ENCODE measurements at places on chromosomes 6 and 20.

GRCh38 chr20:34079818-34080217 is 32.2 kb downstream of the EIF2S2 start:
- DNase-seq: no peak

DNA sequence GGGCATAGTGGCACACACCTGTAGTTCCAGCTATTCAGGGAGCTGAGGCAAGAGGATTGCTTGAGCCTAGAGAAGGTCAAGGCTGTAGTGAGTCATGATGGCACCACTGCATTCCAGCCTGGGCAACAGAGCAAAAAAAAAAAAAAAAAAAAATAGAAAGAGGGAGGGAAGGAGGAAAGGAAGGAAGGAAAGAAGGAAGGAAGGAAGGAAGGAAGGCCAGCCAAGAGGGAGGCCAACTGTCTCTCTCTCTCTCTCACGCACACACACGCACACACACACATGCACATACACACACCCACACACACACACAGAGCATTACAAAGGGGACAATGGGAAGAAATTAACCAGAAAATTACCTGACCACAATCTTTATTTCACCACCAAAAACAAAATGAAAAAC is 50.6 kb upstream of the COL9A1 start:
- no peak for DNase-seq

DNA sequence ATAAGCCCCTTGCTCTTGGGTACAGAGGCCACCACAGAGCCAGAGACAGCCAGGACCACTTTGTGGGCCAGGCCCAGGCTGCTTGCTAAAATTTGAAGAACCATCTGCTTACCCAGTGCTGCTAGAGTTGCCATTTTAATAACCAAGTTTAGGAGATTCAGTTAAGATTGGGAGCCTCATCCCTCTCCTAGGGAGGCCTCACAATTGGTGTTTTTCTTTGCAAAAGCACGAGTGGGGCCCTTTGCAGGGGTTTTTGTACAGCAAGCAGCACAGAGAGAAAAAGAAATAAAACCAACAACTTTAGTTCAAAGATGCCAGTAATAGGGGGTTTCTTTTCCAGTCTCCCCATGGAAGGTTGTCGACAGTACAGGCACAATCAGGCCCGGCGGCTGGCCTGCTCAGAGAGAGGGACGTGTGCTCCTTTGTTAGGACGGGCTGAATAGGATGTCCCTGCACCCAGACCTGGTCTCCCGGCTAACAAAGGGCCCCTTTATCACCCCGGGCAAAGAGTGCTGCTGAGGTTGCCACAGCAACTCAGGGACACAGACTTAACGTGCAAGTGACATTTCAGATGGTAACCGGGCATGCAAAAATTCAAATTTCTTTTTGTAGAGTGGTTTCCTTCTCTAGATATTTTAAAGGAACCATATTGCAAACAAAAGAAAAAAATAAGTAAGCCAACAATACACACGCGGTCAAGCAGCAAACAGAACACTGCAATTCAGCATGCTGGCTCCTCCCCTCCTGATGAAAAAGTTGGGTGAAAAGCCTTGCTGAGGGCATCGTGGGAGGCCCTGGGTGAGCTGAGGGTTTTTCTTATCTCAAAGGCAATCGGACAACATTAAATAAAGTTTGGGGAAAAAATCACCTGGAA is 10.5 kb upstream of the TOX2 start:
- no peak for DNase-seq

DNA sequence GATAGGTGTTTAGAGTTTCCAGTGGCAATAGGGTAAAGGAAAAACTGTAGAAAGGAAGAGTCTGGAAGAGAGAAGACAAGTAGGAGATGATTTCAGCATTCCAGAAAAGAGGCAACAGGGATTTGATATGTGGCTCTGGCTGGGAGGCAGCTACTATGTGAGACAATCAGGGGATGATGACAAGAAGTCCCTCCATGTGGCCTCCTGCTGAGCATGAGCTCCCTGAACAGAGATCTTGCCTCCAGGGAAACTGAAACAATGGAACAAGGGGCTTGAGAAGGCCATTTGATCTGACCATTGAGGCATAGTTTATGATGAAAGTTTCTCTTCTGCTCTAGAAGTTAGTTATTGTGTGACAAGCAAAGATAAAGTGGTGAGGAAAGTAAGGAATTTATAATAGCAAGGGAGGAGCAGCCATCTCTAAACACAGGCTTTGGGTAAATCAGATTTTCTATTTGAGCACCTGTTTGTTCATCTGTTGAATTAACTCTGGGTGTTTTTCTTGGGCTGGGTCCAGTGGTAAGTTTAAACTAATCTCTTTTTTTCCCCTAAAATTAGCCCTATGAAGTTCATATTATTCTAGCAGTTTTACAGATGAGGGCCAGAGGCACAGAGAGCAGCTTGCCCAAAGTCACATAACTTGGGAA is 3.0 kb upstream of the GPX5 start:
- no peak for DNase-seq

- DNase-seq: no peak
These were observed 382.7 kb downstream of the UTRN start for GRCh38 chr6:144667532-144668503.

GRCh38 chr6:127641905-127642304 is 64.9 kb downstream of the C6orf58 start:
- DNase-seq: peak; percentile 31

DNA sequence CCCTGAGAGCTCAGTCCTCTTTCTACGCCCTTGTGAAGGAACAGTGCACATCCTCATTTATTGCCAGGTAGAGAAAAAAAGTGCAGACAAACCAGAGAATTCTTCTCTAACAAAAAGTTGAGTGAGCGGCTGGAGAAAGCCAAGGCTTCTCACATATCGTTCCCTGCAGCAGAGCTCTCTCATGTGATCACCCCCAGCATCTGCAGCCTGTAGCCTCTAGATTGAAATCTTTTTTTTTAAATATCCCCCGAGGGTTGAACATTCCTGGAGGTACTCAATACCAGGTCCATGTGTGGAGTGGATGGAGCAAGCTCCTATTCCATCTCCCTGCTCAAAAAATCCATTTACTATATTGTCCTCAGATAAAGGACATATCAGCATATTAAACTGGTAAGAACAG is 22.9 kb upstream of the ZNF133 start:
- no peak for DNase-seq

- DNase-seq: peak; percentile 37
These were observed 88.3 kb downstream of the SASH1 start for GRCh38 chr6:148430897-148431296.

DNA sequence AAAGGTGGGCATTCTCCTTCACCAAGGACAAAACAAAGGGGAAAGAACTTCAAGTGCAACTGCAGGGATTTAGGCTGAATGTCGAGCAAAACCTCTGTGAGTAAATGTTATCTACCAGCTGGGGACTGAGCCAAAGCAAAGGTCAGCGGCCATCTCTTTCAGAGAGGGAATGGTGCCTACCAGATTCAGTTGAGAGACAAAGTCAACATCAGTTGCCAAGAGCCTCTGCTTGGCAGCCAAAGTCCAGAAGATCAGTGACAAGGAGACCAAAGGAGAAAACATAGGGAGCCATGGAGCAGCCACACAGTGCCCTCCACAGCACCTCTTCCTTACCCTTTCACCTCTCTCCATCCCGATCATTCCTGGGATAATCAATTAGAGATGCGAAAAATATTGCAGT is 472.5 kb downstream of the KIF16B start:
- no peak for DNase-seq

- no peak for DNase-seq
These were observed 279.1 kb downstream of the PRL start for GRCh38 chr6:22017766-22018165.

DNA sequence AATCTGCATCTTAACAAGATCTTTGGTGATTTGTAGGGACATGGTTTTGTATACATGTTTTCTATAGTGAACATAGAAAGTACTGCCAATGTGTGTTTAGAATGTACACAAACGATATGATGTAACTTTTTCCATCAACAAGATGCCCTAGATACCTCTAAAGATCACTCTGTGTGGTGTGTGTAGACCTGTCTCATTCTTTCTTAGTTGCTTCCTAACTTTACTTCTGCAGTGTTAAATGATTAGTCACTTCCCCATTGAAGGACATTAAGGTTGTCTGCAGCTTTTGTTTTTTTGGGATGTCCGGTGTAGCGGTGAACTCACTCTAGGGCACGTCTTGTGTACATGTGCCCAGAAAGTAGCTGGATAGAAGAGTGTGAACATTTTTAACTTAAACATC is 35.9 kb downstream of the CDYL start:
- DNase-seq: no peak

GRCh38 chr6:80860107-80860506 is 753.6 kb downstream of the BCKDHB start:
- no peak for DNase-seq

- no peak for DNase-seq
These were observed 5.1 kb downstream of the ARFGAP1 start for GRCh38 chr20:63277466-63278272.

DNA sequence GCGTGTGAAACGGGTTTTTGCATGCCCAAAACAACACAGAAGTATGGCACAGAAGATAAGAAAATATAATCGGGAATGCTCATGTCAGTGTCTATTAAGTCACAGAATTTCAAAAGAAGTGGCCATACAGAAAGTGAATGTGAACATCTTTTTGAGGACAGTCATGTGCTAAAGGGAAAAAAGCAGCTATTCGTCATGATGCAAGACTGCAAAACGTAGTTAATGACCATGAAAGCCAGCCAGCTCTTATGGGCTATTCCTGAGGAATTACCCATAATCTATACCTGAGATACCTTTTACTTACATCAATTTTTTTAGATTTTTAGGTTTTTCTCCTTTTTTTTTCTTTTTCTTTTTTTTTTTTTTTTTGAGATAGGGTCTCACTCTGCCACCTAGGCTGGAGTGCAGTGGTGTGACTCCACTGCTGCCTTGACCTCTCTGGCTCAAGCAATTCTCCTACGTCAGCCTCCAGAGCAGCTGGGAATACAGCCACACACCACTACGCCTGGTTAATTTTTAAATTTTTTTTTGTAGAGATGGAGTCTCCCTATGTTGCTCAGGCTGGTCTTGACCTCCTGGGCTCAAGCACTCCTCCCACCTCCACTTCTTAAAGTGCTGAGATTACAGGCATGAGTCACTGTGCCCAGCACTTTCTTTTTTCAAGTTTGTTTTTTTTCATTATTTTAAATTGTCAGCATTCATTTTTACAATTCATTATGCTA is 18.1 kb upstream of the ZBP1 start:
- DNase-seq: no peak

- no peak for DNase-seq
These were observed 42.6 kb downstream of the KCNS1 start for GRCh38 chr20:45058168-45058850.

- DNase-seq: no peak
These were observed 380.6 kb downstream of the HDGFL1 start for GRCh38 chr6:22949967-22950366.

DNA sequence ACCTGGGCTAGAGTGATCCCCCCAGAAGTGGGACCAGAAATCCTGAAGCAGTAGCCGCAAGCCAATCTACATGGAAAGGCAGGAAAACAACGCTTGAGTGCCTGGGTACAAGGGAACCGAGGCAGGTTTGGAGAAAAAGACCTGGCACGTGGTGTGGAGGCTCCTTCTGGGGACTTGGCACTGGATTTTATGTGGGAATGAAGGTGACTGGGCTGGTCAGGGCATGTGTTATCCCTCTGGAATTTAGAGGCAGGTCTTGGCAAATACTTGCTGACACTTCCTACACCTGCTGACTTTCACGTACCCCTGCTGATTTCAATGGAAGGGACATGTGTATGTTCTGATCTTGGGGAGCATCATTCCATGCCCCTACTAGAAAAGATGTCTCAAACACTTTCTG is 25.0 kb upstream of the FAM217A start:
- no peak for DNase-seq

DNA sequence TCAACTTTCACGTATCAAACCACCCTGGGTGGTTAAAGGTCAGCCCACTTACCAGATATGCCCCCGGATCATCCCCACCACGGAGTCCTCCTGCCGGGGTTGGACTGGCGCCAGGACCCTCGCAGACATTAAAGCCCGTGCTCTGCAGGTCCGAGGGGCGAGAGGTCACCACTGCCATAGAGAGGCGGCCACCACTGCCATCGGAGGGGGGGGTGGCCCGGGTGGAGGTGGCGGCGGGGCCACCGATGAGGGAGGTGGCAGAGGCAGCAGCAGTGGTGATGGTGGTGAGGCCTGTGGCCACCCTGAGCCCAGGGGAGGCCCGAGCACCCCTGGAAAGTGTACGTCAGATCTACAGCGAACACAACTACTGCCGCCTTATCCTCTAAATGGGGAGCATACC is 76.3 kb downstream of the ASXL1 start:
- DNase-seq: no peak

GRCh38 chr20:51541189-51542032 is 1.1 kb downstream of the NFATC2 start:
- peak; percentile 48 for DNase-seq

DNA sequence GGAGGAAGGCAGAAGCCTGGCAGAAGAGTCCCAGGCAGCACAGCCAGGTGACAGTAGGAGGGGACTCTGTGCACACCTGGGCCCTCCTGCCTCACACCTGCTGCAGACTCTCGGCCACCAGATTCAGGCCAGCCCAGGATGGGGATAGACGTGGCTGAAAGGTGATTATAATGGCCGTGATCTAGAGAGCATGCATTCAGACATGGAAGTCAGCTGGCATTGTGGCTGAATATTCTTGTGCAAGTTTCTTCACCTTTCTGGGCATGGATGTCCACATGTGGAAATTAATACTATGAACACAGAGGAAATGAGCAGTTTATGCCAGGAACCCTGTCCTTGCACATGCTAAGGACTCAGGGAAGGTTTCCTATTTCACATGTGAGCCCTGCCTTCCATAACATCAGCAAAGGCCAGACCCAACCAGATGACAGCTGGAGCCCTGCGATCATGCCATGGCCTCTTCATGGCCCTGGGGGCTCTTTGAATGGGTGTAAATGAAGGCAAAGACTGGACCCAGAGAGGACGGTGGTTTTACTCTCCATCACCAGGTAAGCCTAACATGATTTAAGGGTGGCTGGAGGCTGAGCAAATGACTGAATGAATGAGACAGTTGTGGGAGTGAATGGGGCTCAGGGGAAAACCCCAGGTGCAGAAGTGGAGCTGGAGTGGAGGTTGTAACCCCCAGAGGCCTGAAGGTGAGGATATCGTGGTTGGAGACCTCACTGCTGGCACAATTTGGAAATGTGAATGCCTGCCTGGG is 2.7 kb upstream of the RAET1L start:
- no peak for DNase-seq

DNA sequence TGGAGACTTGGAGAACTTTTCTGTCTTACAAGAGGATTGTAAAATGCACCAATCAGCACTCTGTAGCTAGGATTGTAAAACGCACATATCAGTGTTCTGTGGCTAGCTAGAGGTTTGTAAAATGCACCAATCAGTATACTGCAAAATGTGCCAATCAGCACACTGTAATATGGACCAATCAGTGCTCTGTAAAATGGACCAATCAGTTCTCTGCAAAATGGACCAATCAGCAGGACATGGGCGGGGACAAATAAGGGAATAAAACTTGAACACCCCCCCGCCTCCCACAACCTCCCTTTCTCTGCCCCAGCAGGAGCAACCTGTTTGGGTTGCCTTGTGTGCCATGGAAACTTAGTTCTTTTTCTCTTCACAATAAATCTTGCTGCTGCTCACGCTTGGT is 12.8 kb upstream of the RPS10 start:
- DNase-seq: no peak

DNA sequence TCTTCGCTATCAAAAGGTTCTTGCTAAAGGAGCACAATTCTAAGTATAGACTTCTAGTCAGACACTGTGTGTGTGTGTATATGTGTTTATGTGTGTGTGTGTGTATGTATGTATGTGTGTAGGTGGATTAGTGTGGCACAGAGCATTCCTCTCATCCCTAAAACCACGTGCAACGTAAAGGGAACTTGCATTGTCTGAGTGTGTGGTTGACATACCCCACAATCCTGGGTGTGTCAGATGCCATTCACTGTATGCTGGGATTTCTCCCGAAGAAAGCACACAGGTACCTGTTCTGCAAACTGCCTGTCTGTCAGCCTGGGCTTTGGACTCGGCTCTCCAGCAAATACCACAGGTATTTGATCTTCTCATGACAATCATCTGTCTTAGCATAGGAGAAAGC is 42.3 kb upstream of the TBC1D7 start:
- no peak for DNase-seq

Measured in NCI-H2081 (cell line).